Mesenchymal stem cell (in vitro differentiated cells and primary cell): ENCODE measurements at places on chromosomes 6 and 20.

- DNase-seq = no peak
Measured at GRCh38 chr6:116475141-116475540, 14.0 kb downstream of the CALHM6 start.

DNA sequence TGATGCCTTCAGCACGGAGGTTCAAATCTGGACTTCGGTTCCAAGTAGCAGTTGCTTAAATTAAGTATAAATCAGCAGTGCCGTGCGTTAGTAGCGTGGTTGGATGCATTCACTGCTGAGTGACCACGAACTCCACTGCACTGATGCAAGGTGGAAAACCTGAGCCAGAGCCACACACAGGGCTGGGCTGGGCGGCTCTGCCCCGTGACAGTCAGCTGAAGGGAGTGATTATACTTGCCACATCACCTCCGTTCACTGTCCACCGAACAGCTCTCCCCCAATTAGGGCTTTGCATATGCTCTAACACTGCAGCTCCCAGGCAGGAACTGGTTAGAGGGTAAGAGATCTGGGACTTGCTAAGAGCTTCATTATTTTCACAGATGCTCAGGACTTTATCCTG, 22.2 kb downstream of the PPP1R3G start:
- DNase-seq = no peak

DNA sequence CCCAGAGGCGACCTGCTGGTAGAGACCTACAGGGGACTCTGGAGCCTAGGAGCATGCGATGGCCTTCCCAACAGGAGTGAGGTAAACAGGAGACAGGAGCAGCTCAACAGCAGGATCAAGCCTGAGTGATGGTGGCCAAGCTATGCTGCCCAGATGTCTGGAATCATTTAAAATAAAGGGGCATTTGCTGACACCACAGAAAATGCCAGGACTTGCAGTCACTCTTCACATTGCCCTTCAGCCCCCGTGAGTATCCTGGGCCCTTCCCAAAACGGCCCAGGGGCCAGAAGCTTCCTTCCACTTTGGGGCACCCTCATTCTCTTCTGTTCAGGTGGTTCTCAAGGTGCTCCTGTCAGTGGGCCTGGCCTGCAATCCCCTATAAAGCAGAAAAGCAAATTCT, 23.2 kb downstream of the INSM1 start:
- DNase-seq = no peak

DNA sequence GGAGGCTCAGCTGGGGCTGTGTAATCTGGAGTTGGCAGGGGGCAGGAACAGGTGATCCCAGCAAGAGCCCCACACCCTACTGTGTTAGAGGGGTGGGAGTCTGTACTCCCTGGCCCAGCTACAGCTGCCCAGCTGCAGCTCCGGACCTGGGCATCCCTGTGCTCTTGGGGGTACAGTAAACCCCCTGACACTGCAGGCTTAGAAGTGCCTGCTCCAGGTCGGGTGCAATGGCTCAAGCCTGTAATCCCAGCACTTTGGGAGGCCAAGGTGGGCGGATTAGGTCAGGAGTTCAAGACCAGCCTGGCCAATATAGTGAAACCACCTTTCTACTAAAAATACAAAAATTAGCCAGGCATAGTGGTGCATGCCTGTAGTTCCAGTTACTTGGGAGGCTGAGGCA, 1228.6 kb upstream of the EYS start:
- no peak for DNase-seq

DNA sequence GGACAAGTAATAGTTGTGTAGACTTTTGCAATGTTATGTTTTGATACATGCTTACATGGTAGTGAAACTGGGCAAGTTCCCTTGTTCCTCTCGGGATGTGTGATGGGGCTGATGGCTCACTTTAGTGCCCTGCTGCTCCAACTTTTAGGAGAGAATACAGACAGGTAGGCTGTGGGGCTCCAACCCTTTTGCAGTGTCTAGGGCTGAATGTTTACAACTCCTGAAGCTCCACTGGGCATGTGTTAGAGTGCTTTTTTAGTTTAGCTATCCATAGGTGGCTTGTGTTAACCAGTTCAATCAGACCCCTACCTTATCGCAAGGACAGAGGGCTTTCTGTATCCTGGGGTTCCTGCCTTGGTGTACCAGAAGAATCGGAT, 33.8 kb downstream of the SERPINB6 start:
- no peak for DNase-seq

GRCh38 chr6:40210628-40211056, 276.4 kb upstream of the MOCS1 start:
- DNase-seq = no peak

GRCh38 chr20:48601798-48602197, 226.0 kb downstream of the PREX1 start:
- no peak for DNase-seq

DNA sequence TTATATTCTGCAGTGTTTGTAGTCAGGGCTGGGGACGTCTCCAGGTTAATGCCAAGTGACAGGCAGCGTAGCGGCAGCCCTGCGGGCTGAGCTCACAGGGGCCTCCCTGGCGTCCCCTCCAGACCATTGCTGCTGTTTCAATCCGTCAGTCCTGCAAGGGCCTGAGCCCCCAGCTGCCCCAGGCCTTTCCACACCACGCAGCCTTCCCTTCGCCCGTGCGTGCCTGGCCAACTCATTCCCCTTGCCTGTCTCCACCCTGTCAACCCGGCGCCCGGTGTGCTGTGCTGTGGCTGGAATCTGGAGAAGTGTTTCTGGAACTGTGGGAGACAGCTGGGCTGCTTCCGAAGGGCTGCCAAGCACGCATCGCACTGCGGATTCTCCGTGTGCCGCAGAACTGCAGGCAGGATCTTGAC, 11.9 kb downstream of the BHLHE23 start:
- no peak for DNase-seq

- no peak for DNase-seq
Measured at GRCh38 chr6:151247490-151247889, 7.7 kb downstream of the AKAP12 start.

GRCh38 chr6:6588064-6588923, at the start of gene LY86:
LY86 (plus strand) TSS chr6:6588720; CDS start chr6:6588735, 15 bp downstream.
- DNase-seq = no peak

- DNase-seq = peak; percentile 47
Measured at GRCh38 chr6:2818593-2818992, 23.1 kb downstream of the SERPINB1 start.

DNA sequence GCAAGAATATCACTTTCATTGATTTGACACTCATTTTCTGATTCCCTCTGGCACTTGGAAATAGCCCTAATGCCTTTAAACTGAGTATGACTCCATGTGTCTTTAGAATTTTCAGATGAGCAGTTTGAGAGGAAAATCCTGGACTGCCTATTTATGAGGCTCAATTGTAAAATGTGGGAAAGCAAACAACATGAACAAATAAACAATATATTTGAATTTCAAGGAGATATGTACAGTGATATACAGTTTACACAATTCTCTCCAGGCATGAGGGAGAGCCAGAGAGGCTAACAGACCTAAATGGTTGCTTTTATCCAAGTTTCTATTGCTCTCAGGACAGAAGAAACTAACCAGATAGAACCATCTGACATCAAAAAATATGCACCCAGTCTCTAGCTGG, 748.2 kb upstream of the NRSN1 start:
- DNase-seq = no peak

DNA sequence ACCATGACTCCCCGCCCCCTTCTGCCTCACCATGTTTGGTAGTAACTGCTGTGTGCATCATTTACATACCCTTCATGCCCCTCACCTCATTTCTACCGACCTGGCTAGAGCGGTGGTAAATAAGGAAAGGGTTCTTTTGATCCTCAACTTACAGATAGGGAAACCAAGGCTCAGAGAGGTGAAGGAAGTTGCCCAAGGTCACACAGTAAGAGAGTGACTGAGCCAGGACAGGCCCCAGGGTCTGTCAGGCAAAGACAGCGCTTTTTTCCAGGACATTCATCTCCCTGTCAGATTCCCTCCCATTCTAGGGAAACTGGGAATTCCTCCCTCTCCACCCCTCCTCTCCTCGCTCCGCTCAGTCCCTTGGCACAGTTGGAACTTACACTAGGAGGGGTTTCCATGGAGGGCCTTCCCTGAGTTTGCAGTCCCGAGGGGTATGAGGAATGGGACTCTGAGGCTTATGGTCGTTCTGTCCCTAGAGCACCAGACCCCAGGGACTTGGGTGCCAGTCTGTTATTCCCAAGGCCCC, 2.0 kb downstream of the VSTM2L start:
- DNase-seq = no peak

DNA sequence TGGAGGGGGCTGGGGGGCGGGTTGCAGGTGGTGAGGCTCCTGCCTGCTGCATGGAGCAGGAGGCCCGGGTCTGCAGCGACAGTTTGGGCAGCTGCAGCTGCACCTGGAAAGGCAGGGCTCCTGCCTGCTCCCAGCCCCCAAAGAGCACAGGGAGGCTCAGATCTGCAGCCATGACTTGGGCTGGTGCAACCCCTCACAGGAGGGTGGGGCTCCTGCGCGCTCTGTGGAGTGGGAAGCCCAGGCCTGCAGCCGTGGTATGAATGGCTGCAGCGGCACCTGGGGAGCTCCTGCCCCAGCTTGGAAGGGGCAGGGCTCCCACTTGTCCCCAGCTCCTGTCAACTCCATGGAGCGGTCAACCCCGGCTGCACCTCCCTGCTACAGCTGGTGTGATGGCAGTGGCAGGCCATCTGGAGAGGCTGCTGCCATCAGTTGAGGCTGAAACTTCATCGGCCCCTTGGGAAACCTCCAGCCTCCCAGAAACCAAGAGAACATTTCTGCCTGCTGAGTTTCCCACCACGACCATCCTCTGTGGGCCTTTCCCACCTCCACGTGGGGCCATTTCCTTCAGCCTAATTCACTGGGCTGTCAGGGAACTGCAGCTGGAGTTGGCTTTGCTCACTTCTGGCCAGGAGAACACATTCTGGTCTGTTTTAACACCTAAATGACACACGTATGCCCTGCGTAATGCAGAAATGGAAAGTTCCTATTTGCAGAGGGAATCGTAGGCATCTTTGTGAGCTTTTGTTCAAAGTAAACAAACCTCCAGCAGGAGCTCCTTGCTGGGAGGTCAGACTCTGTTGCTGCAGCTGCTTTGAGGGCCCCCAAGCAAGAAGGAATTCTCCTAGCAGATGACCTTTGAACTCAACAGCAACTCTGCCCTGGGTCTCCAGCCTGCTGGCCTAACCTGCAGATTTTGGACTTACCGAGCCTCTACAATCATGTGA, 429.0 kb downstream of the PREX1 start:
- DNase-seq = no peak

DNA sequence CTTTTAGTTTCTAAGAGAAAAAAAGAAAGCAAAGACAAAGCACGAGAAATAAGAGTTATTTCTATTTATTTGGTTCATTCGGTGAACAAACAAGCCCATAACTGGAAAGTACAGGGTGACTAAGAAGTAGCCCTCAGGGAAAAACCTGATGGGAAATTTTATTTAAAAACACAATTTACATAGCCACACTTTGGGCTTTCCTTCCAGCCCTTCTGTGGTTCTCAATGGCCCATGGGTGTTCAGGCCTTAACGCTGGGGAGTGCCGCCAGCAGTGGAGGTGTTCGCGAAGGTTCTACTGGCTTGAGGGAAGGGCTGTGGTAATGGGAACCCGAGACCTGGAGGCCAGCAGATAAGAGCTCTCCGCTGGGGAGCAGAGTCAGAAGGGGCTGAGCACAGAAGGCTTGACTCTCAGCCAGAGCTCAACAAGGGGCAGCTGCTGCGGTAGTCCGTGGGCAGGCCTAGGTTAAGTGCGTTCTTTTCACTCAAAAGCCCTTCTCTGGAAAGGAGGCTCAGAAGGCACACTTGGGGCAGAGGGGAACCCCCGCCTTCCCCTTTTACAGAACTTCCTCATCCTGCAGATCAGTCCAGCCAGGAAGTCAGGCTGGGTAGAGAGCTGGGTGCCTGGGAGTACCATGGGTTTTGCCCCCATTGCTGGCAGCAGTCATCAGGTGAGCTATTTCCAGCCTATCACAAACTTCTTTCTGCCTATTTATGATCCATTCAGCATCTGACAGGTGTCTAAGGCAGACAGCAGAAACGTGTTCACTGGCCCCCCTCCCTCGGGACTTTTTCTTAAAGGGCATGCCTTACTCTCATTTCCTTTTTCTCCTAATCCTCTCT, 8.8 kb upstream of the CD83 start:
- no peak for DNase-seq

- DNase-seq = no peak
Measured at GRCh38 chr6:44265722-44266233, 427 bp upstream of the NFKBIE start.

DNA sequence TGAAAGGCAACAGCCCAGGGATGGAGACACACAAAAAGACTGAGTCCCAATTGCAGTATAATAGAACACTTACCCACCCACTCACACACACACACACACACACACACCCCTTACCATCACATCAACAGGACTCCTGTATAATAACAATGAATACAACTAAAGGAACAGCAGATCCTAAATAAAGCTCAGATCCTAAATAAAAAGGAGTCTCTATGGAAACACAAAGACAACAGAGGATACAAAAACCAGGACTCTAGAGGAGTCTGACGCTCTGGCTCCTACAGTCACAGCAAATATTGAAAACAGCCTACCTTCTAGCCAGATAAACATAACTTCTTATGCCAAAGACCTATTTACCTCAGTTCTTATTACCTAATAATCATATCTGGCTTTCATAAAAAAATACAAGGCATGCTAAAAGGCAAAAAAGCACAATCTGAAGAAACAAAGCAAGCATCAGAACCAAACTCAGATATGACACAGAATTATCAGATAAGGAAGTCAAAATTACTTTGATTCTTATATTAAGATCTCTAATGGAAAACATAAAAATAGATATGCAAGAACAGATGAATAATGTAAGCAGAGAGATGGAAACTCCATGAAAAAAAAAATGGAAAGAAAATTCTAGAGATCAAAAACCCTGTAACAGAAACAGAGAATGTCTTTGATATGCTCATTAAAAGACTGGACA, 134.9 kb downstream of the MMUT start:
- DNase-seq = peak; percentile 34

- DNase-seq = no peak
Measured at GRCh38 chr6:170080828-170081371, 210.0 kb downstream of the DLL1 start.

DNA sequence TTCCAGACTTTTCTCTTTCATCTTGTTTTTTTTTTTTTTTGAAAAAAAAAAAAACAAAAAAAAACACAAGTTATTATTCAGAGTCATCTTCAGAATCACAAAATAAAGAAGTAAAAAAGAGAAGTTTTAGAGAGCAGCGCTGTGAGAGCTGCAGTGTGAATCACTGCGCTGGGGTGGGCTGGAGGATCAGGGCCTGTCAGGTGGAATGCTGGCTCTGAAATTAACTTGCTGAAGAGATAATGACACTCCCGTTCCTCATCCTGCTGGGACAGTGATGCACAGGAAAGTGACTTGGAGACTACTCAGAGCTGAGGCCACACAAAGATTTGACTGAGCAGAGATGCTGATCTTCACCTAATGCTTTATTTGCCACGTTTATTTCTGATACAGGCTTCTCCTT, 42.7 kb upstream of the CLDN20 start:
- DNase-seq = no peak
